Glomerular endothelial cell (primary cell): ENCODE measurements at places on chromosomes 5 and 9.

DNA sequence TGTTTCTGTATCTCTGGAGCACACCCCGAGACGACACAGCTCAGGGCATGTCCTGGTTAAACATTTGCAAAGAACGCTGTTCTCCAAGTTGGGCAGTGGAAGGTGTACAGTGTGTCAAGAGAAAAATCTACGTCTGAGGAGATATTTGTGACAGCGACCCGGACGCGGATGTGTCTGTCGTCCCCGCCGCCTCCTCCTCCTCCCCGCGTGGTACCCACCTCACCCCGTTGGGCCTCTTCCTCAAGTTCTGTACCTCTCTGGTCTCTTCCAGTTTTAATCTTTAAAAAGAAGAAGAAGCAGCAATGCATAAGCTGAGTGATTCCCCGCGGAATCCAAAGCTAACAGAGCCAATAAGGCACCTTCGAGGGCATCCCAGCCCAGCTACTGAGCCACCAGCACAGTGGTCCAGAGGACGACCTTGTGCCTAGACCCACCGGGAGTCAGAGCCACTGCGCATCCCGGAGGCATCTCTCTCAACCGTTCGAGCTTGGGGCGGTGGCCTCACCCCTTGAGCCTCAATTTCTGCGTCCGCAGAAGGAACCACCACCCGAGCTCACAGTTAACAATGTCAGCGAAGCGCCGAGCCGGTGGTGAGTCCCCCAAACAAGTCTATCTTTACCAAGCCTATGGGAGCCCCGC is 467 bp downstream of the C9orf78 start:
- no peak for DNase-seq

- no peak for DNase-seq
These were observed 184.7 kb downstream of the ROR2 start for GRCh38 chr9:91765296-91765695.

- DNase-seq = no peak
These were observed 14.5 kb downstream of the APTX start for GRCh38 chr9:32986971-32987370.

DNA sequence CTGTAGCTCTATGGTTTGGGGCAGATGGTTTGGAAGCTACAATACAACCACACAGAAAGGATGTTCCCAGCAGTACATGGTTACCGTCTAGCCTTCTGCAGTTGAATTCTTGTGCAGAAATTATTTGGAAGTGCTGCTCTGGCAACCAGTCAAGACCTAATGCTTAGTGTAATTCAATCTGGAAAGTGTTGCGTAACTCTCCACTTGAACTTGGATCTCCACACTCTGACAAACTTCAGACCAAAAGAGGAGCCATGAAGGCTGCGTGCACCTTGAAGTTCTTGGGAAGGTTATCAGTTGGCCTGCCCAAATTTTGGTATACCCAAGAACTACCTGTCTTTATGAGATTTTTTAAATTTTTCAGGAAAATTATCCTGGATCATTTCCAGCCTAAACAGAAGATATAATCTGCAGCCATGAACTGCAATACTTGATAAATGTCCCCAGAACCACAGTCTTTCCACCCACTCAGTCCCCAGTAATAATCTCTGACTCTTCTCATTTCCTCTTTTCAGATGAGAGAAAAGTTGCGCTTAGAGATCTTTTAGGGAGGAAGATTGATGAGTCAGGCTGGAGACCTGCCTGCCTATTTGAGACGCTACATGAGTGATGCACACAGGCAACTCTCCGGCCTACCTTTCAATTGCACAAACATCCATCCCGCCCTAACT is 159.9 kb downstream of the FANCC start:
- DNase-seq = no peak

DNA sequence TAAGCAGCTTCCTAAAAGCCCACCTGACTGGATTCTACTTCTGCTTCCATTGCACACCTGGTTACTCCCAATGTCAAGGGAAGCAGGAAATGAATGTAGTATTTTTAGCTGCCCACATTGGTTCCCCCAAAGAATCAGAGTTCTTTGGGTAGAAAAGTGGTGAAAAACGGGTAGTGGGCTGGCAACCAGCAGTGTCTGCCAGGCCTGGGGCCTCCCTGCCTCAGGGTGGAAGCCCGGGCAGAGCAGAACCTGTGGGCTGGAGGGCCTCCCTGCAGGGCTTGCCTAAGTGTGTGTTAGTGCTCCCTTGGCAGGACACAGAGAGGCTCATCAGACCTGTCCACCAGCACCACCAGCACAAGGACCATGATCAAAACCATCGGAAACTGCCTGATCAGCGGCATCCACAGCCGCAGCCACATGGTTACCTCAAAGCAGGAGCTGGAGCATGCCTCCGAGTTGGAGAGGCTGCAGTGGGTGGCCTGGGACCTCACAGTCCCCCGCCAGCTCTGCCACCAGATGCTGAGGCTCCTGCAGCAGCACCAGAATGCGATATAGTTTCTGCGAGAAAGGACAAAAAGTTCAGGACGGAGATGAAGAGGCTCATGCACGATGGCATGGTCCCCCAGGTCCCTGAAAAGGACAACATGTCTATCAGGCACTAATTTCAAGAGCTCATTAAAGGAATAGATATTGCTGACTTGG is 72.2 kb downstream of the PTPDC1 start:
- no peak for DNase-seq

DNA sequence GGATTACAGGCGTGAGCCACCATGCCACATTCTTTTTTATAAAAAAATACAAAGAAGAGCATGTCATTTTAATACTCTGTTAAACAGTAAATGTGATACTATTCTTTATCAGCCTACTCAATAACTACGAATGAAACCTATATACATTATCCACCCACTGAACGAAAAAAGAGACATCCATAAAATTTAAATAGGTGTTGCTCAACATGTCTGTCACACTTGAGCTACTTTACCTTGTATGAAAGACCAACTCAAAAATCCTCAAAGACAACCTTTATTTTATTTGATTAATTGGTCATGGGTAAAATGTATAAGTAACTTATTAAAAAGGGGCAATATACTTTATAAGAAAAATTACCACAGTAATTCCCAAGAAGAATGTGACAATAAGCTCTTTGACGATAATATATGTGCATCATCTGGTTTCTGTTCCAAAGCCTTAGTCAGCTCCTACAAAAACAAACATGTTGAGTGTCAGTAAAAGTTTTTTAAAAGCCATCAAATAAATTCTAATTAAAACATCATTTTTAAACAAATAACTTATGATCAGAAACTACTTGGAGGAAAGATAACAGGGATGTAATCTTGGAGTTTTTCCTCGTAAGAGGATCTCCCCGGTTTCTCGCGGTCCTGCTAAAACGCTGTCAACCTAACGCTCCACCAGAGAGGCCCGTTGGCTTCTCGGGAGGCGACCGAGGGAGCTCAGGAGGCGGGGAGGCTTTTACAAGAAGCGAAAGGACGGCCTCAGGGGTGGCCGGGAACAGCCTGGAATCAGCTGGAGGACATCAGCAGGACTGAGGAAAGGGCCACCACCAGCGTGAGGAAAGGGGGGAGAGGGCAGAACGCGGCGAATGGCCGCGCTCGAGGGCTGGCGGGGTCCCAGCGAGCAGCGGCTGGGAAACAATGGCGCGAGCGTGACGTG is 13.5 kb upstream of the ANKRD18B start:
- peak; percentile 52 for DNase-seq

- DNase-seq = no peak
These were observed at the start of gene ZNF454 for GRCh38 chr5:178940569-178941360. ZNF454 (plus strand) TSS chr5:178941198; CDS start chr5:178942792, 1,594 bp downstream.

GRCh38 chr9:103574056-103574455 is 520.1 kb upstream of the SMC2 start:
- no peak for DNase-seq

DNA sequence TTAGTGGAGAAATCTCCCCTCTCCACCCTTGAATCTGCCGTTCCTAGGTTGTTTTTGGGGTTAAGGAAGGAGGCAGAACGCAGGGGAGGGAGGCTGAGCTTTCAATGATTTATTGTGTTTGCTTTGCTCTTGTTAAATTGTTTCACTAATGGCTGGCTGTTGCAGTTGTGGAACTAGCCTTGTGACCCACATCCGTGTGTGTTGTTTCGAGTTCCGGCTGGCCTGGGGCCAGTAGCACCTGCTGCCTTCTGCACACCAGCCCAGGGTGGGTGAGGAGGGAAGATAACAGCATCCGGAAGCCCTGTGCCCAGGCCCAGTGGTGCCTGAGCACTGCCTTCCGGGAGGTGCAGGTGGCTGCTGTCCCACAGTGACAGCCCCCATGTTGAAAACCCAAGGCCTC is 3.6 kb downstream of the ERGIC1 start:
- DNase-seq = no peak

DNA sequence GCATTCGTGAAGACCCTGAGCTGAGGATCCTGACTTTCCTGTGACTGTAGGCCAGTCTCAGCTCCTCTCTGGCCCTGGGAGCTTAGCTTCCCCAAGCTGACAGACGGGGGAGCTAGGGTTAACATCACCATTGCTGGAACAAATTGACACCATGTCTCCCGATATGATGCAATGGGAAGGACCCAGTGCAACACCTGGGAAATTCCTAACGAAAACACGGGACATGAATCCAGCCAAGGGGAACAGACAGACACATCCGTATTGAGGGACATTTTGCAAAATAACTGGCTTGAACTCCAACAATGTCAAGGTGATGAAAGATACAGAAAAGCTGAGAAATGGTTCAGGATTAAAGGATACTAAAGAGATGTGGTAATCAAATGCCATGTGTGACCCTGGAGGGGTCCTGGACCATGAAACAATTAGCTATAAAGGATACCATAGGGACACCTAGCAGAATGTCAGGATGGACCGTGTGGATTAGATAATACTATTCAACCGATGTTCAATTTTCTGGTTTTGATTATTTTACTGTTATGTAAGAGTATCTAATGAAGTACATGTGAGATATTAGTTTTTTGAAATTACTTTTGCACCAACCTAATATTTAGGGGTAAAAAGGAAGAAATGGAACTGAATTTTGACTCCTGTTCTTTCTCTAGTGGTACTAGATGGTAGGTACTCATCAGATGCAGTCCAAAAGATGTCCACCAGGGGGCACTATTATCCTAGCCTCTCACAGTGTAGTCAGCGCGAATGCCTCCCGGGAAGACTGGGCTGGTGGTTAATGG is 52.7 kb downstream of the NDST1 start:
- peak; percentile 87 for DNase-seq

- no peak for DNase-seq
These were observed 68.7 kb upstream of the FSTL4 start for GRCh38 chr5:133680830-133681565.

GRCh38 chr9:134258828-134259546 is 67.3 kb upstream of the RXRA start:
- DNase-seq = no peak

DNA sequence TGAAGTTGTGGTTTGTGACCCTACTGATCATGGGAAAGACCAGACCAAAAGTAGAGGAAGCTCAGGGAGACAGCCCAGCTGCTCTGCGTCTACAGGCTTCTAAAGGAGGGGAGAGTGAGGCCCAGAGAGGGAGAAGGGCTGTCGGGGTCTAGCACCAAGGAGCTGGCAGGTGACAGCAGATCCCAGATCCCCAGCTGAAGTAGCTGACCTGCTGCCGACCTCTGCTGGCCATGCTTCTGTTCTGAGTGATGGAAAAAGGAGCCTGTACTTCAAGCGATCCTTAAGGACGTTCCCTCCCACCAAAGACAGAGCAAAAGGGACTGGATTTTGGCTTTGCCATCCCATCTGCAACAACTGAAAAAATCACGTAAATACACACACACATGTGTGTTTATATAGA is 22.7 kb upstream of the QSOX2 start:
- DNase-seq = no peak

DNA sequence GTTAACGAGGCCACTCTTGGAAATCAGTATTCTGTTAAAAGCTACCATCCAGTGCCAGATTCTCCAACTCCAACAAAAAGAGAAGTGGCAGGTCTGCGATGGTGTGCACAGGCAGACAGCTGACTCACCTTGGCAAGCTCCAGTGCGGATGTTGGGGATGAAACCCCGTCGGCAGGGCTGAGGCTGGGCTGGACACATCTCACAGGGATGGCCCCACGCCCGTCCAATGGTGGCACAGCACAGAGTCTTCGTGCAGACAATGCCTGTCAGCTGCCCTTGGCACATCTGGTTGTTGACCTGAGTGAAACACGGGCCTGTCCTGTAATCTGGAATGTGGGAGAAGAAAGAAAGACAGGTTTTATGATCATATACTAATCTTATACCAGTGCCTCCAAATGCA is 73.4 kb downstream of the FBN2 start:
- no peak for DNase-seq

- DNase-seq = no peak
These were observed 48.9 kb downstream of the PTPN3 start for GRCh38 chr9:109449036-109449798.

- no peak for DNase-seq
These were observed 45.5 kb downstream of the ELL2 start for GRCh38 chr5:95915999-95916686.

- DNase-seq = no peak
These were observed 94.5 kb downstream of the TTLL11 start for GRCh38 chr9:121998513-121999049.

DNA sequence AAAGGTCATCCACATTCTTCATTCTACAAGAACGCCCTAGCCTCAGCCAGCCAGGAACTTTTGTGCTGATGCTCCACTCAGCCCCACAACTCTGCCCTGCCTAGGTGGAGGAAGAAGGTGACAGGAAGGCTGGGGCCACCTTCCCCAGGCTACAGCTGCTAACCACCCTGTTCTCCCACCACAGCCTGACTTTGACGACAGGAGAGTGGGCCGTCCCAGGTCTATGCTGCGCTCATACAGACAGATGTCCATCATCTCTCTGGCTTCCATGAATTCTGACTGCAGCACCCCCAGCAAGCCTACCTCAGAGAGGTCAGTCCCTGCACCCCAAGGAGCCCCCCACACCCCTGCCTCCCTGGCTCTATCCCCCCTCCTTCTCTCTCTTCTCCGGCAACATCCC is 28.2 kb upstream of the FOXI1 start:
- DNase-seq = no peak

DNA sequence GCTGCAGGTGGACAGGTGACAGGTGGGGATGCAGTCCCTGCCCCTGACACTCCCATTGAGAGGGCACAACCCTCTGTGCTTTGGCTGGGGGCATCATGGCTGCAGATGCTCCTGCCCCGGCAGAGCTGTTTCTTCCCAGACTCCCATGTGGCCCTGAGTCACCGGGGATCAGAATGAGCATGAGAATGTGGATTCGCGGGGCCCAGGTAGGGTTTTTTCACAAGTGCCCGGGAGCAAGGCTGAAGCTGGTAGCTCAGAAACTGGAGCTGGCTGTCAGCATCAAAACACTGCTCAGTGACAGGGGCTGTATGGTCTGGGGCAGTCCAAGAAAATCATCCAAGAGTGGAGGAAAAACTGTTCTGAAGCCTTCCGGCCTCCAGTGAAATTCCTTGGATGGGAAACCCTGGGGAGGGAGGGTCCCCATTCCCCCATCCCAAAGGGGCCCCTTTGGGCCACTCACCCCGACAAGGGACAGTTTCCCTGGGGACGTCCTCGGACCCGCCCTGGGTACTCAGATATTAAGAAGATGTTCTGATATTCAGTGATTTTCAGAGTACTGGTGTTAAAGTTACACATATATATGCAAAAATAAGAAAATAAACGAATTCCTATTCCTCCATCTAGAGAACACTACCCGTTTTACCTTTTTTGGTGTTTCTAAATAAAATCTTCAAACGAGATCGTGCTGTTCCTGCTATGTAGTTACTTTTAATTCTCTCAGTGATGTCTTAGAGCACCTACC is 120.1 kb upstream of the LPCAT1 start:
- no peak for DNase-seq
